Urothelium cell line (cell line): ENCODE measurements at places on chromosomes 11 and 22.

DNA sequence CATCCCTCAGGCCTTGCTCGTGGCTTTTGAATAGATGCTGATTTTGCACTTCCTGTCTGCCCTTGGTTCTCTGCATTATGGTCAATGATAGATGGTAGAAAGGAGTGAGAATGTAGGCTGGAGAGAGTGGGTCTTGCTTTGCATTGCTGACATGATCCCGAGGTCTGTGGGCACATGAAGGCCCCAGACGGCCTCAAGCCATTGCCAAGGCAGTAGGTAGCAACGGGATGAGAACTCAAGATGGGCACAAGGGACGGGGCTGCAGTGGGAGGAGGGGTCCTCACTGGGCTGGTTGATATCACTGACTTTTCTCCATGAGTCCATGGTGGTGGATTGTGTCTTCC is 54.0 kb downstream of the GAB4 start:
- DNase-seq = no peak

DNA sequence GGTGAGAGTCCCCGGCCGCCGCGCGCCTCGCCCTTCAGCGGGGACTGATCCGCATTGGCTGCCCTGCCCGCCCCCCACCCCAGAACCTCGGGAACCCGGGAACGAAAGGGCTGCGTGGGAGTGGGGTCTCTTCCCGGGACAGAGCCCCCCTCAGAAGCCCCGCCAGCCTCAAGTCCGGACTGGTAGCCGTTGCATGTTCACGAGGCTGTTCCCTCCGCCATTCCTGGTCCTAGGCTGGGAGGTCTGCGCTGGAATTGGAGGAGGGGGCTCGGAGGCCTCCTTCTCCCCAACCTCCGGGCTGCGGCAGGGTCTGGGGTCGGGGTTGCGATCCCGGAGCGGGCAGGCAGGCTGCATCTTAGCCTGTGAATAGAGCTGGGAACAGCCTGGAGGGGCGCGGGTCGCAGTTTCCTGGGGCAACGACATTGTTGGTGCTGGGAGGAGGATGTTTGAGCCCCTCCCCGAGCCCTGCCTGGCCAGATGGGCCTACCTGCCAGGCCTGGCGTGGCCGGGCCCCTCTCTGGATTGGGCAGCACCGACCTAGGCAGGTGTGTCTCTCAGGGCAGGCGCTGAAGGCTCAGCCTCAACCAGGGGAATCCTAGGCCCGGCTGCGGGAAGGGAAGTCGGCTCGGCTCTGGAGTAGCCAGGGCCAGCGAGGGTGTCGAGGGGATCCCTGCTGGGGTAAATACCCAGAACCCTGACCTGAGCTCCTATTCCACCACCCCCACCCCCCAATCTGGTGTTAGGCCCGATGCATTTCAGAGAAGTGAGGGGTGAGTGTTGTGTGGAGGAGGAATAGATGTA is 670 bp downstream of the MAPK8IP1 start:
- no peak for DNase-seq

GRCh38 chr11:106466521-106467080 is 389.1 kb downstream of the AASDHPPT start:
- DNase-seq = peak; percentile 20

DNA sequence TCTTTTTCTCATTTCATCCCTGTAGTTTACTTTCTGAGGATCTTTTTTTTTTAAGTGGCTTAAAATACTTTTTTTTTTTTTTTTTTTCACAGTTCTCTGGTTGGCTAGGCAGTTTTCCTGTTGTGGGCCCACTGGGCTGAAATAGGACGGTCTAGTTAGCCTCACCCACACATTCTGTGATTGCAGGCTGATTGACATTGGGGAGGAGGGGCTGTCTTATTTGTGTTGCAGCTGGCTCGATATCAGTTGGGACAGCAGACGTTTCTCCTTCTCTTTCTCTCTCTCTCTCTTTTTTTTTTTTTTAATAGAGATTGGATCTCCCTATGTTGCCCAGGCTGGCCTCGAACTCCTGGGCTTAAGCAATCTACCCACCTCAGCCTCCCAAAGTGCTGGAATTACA is 6.9 kb downstream of the BCR start:
- no peak for DNase-seq

GRCh38 chr11:59025097-59025496 is 61.0 kb upstream of the GLYATL1B start:
- DNase-seq = no peak

- no peak for DNase-seq
Measured at GRCh38 chr11:120179057-120179672, 31.7 kb upstream of the OAF start.

GRCh38 chr11:16607675-16608644 is 130.5 kb upstream of the C11orf58 start:
- DNase-seq = peak; percentile 86

DNA sequence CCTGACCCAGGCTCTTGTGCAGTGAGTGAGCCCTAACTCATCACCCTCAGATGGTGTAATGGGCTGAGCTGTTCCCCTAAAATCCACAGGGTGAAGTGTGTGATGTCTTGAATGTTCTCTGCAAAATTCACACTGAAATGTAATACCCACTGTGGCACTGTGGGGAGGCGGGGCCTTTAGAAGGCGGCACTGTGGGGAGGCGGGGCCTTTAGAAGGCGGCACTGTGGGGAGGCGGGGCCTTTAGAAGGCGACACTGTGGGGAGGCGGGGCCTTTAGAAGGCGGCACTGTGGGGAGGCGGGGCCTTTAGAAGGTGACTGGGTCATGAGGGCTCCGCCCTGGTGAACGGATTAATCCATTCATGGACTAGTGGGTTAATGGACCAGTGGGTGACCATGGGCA is 33.0 kb downstream of the CHID1 start:
- DNase-seq = no peak
